SK-N-MC (cell line): ENCODE measurements at places on chromosomes 1 and 21.
A peak's percentile ranks its signal among the peaks of the same experiment; 100 is the strongest.

DNA sequence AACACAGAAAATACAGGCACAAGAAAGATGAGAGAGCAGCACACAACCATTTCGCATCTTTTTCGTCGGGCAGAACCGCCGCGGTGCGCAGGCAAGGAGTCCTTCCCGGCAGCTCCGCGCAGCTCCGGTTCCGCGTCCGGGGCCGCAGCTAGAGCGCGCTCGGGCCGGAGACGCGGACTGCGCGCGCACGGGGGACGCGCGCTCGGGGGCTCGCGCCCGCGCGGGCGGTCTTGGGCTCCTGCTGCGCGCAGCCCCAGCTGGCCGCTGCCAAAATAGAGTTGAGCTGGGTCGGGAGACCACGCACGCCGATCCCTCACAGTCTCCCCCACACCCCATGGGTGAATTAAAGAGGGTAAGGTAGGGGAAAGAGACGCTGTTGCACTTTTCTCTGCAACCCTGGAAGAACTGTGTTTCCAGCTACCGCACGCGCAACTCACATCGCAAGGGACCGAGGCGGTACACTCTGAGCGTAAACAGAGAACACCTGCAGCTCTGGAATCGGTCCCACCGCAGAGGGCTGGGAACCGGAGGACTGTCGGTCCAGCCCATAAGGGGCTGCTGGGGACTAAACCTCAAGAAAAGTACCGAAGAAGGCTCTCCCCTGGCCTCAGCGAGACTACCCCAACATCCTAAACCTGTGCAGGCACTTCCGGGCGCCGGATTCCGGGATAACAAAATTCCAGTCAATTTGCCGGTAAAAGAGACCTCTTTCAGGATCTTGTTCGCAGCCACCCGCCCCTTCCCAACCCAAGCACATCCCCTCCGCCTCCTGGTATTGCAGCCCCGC, 1.7 kb downstream of the NR5A2 start:
- DNase-seq, result no peak

GRCh38 chr1:59366346-59366745, 69.5 kb downstream of the FGGY start:
- no peak for DNase-seq

DNA sequence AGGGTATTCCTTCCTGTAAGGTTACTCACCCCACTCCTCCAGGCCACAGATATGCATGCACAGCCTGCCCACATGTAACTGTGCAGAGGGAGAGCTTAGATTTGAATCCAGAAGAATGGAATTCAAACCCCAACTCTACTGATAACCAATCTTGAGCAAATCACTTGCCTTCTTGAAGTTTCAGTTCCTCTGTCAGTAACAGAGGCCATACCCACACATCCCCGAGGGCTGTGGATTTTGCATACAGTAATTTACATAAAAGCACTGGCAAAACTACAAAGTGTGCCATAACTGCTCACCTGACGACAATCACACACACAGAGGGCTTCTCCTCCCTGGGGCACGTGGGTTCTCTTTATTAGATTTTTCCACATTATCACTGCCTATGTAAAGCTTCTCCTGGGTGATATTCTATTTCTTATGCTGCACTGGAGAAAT, 18.6 kb downstream of the CD247 start:
- DNase-seq, result no peak

DNA sequence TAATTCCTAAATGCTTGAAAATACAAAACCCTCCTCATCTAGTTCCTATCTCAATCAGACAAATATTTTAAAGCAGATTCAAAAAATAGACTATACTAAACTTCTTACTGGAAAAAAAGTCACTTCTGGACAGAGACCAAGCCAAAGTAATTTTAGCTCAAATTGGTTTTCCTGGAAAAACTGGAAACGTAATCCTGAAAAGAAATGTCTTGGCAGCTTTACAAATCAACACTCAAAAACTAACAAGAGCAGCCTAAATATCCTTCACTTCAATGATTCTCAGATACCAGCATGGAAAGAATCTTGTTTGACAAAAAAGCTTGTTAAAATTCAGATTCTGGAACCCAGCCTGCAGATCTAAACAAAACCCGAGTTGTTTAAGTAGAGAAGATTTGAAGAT, 9.1 kb upstream of the GPR88 start:
- DNase-seq, result no peak

- no peak for DNase-seq
Measured at GRCh38 chr21:29102791-29103257, 27.6 kb upstream of the MAP3K7CL start.

- no peak for DNase-seq
Measured at GRCh38 chr1:172960019-172960418, 90.7 kb downstream of the TNFSF18 start.

GRCh38 chr1:91761295-91761721, 124.6 kb downstream of the TGFBR3 start:
- no peak for DNase-seq

- DNase-seq, result no peak
Measured at GRCh38 chr1:231485029-231485784, 43.3 kb upstream of the TSNAX start.

DNA sequence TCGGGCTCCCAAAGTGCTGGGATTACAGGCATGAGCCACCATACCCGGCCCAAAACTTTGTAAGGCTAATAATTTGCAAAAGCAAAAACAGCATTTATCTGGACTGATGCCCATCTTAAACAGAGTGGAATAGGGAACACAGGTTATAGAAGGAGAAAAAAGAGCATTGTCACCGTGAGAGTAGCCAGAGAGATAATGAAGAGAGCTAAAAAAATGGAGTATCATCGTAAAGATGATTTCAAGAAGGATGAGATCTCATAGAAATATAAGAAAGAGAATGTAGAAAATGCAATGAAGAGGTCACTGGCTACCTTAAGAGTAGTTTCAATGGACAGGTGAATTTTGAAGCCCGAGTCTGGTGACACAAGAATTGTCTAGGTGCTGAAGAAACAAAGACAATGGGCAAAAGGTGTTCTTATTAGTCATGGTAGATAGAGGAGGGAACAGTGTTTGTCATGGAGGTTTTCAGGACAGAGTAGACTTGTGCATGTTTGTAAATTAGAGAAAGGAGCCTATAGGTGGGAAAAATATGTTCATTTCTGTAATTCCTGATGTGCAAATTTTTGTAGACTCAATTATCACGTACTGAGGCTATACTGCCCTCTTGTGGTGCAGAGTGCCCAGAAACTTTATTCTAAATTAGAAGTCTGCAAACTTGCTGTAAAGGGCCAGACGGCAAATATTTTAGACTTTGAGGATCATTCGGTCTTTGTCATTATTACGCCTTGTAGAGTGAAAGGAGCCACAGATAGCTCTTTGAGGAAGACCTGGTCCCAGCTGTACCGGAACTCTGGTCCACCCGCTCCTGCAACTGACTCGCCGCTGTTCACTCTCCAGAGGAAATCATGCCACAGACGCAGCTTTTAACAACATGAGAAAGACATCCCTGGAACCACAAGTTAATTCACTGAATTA, 8.1 kb upstream of the TMEM183A start:
- peak; percentile 42 for DNase-seq

DNA sequence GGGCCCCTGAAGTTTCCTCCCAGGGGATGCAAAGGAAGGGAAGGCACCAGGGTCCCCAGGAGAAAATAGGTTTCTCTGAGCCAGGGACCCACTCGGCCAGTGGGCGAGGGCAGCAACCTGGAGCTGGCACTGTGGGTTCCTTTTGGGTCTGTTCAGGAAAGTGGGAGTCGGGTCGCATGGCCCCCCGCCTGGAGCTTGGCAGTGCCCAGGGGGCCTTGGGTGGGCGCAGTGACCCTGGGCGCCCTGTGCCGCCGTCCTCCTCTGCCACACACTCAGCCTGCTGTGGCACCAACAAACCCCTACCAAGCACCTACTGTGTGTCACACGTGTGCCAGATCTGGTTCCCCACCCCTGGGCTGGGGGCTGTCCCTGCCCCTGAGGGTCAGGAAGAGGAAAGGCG, 89.5 kb upstream of the ARHGEF16 start:
- DNase-seq, result no peak

GRCh38 chr1:200733907-200734306, 4.8 kb upstream of the CAMSAP2 start:
- no peak for DNase-seq

- DNase-seq, result no peak
Measured at GRCh38 chr1:200006711-200007110, 20.8 kb upstream of the NR5A2 start.

DNA sequence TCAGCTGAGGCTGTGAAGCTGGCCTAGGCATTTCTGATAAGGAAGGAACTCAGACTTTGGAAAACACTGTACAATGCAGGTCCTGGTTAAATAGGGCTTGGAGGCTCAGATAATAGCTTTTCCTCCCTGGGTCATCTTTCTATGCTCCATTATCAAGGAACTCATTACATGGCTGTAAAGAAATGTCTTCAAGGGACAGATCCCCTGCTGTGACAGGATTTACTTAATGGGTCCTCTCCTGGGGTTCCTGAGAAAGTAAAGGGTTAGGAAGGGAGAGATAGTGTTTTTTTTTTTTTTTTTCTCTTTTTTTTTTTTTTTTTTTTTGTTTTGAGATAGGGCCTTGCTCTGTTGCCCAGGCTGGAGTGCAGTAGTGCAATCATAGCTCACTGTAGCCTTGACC, 14.1 kb upstream of the SVBP start:
- DNase-seq, result no peak

GRCh38 chr1:223829678-223830077, 16.1 kb downstream of the TP53BP2 start:
- DNase-seq, result no peak

GRCh38 chr1:7942214-7942921, 1.7 kb upstream of the TNFRSF9 start:
- no peak for DNase-seq

GRCh38 chr1:205546541-205546940, 42.1 kb downstream of the CDK18 start:
- DNase-seq, result no peak

- no peak for DNase-seq
Measured at GRCh38 chr1:201228011-201228983, 37.7 kb downstream of the IGFN1 start.

- no peak for DNase-seq
Measured at GRCh38 chr1:2928366-2929325, 92.6 kb upstream of the ACTRT2 start.

DNA sequence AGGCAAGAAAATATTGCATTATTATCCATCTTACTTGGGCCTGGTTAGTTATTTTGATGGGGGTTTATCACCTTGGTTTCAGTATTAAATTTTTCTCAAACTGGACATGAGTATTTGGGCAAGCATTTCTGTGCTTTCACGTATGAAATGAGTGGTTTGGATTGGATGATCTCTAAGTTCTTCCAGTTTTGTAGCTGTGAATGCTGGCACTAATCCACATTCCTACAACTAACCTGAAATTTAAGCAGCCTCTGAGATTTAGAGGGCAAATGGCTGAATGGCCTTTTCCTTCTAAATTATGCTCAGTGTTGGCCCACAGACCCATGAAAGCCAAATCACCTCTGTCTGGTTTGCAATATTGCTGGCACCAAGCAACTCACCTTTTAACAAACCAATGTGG, 475.0 kb upstream of the B3GALT2 start:
- DNase-seq, result no peak

DNA sequence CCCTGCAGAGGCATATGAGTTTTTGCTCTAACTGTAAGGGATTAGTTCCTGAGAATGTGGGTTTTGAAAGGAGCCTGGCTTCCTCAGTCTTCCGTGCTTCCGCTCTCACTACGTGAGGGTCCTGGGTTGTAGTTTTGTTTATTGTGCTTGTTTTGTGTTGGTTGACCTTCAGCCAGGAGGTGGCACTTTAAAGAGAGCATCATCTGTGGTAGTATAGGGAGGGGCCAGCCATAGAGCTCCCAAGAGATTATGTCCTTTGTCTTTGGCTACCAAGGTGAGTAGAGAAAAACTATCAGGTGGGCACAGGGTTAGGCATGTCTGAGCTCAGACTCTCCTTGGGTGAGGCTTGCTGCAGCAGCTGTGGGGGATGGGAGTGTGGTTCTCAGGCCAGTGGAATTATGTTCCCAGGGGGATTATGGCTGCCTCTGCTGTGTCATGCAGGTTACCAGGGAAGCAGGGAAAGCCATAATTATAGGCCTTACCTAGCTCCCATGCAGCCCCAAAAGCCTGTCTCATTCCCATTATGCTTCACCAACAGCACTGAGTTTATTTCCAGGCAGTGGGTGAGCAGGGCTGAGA, 23.5 kb downstream of the CYP4B1 start:
- DNase-seq, result no peak

DNA sequence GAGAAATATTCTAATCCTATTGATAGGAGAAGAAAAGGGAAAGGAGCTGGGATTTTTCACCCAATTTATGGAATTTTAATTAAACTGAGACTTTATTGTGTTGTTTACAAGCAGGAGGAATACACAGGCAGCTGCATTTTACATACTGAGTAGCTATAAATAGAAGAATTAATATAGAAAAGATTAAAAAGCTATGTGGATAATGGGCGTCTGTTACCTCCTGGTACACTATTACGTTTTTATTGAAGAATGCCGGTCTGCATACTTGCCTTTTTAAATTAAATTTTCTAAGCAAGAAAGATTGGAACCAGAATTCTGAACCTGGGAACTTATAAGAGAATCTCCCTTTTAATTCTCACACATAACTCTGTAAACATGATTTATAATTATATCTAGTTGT, 52.1 kb upstream of the CACHD1 start:
- DNase-seq, result no peak
